Jurkat, Clone E6-1 (cell line): ENCODE measurements at places on chromosomes 6 and 20.

- no peak for DNase-seq
Measured at GRCh38 chr6:16697437-16698161, 63.7 kb downstream of the ATXN1 start.

DNA sequence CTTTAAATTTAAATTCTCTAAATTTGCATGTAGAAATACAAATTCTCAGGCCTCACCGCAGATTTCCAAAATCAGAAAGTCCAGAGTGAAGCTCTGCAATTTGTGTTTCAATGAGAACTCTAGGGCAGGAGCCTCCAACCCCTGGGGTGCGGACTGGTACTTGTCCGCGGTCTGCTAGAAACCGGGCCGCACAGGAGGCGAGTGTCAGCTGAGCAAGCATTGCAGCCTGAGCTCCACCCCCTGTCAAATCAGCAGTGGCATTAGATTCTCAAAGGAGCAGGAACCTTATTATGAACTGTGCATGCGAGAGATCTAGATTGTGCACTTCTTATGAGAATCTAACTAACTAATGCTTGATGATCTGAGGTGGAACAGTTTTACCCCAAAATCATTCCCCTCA is 203.0 kb upstream of the PCSK2 start:
- DNase-seq, result no peak

GRCh38 chr6:144659202-144660182 is 374.4 kb downstream of the UTRN start:
- DNase-seq, result peak; percentile 8

GRCh38 chr6:12969966-12970365 is 253.4 kb downstream of the PHACTR1 start:
- DNase-seq, result no peak

- no peak for DNase-seq
Measured at GRCh38 chr6:106730718-106731117, 101.3 kb downstream of the QRSL1 start.

DNA sequence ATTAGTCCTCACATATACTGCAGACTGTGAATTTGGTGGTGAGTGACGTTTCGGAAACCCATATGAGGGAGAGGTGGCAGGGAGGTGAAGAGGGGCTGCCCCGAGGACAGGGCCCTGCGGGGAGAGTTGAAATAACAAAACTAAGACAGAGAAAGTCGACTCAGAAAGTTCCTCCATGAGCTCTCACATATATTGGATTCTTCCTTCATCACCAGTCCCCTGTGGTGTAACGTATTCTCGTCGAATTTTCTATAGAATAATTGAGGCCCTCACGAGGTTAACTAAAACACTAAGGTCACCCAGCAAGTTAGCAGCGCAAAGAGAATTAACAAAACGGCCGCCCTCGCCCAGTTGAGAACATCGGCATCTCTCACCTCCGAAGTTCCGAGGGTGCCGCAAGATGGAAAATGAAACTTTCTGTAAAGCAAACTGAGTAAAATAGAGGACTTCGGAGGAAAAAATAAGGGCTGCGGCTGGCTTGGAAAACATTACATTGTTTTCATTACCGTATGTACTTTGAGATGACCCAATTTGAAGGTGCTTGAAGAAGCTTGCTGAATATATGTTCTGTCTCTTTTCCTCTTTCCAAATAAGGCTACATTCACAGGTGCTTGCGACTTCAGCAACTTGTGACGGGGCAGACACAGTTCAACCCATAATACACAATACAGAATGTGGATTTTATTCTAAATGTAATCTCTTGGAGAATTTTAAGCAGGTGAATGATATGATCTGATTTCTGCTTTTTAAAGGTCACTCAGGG is 490.9 kb upstream of the JARID2 start:
- no peak for DNase-seq

DNA sequence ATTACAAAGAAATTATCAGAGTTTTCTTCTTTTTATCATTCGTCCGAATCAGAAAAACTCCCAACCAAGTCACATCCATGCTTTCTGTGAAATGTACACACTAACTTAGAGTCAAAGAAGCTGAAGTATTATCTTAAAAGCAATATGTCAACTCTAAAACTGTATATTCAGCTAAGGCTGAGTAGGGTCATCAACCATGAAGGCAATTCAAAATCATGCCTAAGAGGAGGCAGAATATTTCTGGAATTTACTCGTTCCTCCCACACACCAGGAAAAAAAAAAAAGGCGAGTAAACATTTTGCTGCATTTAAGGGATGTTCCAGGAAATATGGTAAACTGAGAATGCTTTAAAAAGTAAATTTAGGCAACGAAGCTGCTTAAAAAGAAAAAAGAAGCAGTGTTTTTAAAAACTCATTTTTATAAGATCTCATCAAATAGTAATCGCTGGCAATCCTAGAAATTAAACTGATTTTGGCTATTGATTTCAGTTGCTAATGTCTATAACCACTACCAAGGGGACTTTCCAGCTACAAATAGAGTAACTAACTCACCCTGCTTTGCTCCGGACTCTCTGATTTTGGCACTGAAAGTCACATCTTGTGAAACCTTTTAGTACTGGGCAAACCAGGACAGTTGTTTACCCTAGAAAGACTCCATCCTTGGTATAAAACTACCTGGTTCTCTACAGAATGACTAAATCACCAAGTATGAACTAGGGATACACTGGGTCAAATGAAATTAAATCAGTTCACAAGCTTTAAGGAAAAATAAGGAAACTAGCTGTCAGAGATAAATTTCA is 82.8 kb downstream of the MBOAT1 start:
- DNase-seq, result no peak

- DNase-seq, result no peak
Measured at GRCh38 chr6:149913540-149914240, 9.2 kb downstream of the RAET1G start.

- no peak for DNase-seq
Measured at GRCh38 chr6:14690120-14691056, 555.5 kb upstream of the JARID2 start.

DNA sequence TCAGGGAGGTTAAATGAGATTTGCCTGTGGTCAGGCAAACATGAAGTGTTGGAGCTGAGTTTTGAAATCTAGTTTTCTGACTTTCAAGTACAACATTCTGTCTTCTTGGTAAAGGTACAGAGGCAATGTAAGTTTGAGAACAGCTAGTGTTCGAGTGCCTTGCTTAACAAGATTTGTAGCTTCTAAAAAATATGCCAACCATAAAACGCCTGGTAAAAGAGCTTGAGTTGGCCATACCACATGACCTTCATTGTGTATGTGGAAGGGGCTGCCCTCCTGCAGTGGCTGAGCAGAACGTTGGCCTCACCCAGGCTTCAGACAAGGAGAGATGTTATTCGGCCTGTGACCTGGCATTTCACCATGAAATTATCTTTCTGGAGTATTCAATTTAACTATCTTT is 86.5 kb downstream of the MAP7 start:
- no peak for DNase-seq

GRCh38 chr6:154249499-154250298 is 106.9 kb downstream of the IPCEF1 start:
- DNase-seq, result peak; percentile 78

GRCh38 chr6:160050022-160050421 is 71.6 kb upstream of the SLC22A1 start:
- no peak for DNase-seq

GRCh38 chr6:1554476-1555310 is 55.0 kb upstream of the FOXC1 start:
- DNase-seq, result no peak

GRCh38 chr6:135183002-135183531 is 2.0 kb downstream of the MYB start:
- DNase-seq, result peak; percentile 58

DNA sequence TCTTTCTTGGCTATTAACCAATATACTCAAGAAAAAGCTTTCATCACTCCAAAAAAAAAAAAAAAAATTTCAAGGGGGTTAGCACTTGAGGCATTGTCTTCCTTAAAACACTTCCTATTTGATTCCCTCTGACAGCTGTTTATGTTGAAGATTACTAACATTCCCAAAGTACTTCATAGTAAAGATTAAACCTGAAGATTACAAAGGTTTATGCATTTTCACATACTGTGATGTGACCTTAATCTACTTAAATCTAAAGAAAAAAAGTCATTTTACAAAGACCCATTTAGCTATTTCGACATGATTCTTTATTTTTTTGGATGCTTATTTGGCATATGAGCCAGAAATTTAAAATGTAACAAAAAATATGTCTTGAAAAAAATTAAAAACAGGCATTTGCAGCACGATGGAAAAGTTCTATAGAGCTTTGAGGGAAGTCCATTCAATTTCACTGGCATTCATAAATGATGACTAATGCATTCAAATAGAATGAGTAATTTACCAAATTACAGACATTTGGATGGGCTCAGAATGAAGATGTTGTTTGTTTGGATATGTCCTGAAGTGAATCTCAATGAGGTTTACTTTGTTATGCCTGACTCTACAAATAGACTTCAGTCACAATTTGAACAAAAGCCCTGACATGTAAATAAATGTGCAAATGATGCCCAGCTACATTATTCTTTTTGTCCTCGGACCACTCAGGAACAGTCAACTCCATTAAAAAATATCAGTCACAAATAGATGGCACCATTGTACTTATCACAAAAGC is 674.6 kb upstream of the MARCKS start:
- no peak for DNase-seq

- no peak for DNase-seq
Measured at GRCh38 chr6:140636908-140637402, 1262.5 kb upstream of the CITED2 start.

GRCh38 chr6:36130667-36131510 is 576 bp downstream of the MAPK13 start:
- DNase-seq, result no peak

GRCh38 chr6:27188061-27188884 is 59.2 kb upstream of the PRSS16 start:
- DNase-seq, result no peak

DNA sequence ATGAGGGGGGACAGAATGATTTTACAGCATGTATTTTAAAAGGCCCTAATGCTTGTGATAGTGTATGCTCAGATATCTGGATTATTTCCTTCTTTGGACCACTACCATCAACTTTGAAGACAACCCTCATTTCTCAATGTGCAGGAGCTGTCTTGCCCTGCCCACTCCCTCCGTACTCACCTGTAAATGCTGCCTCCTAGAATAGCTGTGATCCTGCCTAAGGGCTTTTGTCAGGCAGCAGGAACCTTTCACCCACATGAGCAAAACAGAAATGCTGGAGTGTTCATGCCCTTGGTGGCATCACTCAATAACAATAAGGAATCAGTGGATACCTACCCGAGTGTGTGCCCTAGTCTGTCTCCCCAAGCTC is 723.6 kb upstream of the FLRT3 start:
- no peak for DNase-seq

GRCh38 chr6:35385457-35386202 is 43.3 kb downstream of the PPARD start:
- no peak for DNase-seq
